Hypothalamus (tissue), 51 donors: ENCODE measurements at places on chromosomes 6 and 20.

GRCh38 chr6:8434727-8435092 lies 635 bp downstream of the SLC35B3 start:
- DNase-seq: no peak

DNA sequence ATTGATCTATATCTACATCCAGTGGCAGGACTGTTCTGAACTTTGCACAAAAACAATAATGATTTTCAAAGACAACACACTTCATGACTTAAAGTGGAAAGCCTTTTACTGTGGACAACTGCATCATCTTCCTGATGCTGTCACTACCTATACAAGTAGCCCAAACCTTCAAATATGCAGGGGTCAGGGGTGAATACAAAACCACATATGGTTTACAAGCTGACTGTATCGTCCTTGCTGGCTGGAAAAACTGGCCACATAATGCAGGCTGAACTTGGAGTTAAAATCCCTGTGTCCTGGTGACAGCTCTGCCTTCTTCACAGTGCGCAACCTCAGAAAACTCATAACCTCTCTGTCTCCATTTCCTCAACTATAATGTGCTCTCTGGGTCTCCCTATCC lies 128.9 kb downstream of the GMDS start:
- DNase-seq: no peak

DNA sequence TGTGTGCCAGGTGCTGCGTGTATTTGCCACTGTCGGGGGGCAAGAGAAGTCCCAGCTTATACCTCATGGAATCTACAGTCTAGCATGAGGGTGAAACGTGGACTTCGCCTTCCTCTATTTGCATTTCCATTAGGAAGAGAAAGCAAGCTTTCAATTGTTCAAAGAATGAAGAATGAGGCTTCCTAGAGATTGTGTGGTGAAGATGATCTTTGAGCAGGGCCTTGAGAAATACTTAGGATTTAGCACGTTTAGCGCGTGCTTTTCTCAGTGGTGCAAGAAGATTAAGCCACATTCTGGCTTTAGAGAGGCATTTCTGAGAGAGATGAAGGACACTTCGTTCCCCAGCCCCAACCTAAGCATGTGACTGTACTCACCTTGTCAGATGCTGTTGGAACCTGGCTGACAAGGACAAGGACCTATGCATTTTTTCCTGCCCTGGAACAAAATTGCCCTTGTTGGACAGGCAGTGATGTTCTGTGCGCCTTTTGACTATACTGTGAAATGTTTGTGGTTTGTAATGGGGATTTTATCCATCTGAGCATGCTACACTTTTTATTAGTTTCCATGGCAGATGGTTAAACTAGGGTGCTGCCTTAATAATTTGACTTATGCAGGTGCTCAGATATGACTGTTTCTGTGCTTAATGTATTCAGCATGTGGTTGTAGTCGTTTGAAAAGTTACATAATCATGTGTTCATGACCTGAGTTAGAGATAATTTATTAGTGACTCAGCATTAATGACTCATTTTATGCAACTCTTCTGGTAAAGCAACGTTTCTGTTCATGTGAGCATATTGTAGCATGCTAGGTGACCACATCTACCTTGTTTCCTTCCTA lies 10.7 kb downstream of the TULP4 start:
- no peak for DNase-seq

- DNase-seq: no peak
Observed at GRCh38 chr20:56765172-56766073, 136.3 kb downstream of the TFAP2C start.

GRCh38 chr6:75130784-75131183 lies 75.1 kb downstream of the COL12A1 start:
- DNase-seq: no peak

DNA sequence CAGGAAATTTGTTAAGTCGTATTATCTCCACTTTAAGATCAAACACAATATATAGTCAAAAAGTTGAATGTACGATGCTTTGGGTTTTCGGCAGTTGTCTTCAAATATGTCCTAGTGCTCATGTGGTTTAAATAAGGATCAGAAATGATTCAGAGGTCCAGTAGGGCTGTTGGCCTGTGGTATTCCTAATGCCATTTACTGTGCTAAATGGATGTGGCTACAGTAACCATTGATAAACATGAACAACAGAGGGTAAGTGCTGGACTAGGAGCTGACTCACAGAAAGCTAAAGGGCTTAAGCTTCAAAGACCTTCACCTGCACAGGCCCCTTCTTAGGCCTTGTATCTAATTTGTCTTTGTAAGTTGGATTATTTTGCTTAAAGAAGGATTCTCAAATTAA lies 80.5 kb upstream of the TPD52L1 start:
- no peak for DNase-seq

DNA sequence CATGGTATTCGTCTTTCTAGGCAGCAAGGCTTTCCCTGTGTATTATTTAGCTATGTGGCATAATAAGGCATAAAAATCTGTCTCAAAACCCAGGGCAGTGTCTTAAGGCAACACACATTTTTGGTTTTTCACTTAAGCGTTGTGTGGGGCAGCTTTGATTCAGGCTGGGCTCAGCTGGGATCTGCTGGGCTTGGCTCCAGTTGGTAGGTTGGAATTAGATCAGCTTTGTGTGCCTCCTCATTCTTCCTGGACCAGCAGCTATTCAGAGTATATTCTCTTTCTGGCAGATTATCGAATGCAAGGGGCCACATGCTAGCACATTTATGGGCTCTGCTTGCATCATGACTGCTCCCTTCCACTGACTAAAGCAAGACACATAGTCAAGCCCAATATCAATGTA lies 487.9 kb downstream of the RFPL4B start:
- DNase-seq: no peak

DNA sequence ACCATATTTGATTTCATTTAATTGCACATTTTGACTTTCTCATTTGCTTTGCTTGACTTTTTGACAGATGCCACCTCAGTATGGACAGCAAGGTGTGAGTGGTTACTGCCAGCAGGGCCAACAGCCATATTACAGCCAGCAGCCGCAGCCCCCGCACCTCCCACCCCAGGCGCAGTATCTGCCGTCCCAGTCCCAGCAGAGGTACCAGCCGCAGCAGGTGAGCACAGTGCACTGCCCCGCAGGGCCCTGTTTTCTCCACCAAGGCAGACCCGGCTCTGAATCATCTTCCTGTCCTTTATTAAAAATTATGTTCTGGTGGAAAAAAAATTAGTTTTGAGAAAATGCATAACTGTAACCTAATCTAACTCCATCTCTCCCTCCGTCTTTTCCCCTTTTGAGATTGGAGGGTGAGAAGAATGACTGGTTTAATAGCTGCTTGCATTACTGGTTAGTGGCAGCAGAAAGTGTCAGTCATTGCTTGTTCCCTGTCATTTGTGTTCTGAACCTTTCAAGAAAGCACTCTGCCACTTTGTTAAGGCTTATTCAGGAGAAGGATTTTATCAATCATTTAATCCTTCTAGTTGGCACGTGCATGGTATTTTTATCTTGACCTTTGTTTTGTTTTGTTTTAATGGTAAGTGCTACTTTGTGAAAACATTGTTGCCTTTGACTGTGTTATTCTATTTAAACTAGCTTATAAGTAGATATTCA lies 124.3 kb downstream of the ARID1B start:
- no peak for DNase-seq

DNA sequence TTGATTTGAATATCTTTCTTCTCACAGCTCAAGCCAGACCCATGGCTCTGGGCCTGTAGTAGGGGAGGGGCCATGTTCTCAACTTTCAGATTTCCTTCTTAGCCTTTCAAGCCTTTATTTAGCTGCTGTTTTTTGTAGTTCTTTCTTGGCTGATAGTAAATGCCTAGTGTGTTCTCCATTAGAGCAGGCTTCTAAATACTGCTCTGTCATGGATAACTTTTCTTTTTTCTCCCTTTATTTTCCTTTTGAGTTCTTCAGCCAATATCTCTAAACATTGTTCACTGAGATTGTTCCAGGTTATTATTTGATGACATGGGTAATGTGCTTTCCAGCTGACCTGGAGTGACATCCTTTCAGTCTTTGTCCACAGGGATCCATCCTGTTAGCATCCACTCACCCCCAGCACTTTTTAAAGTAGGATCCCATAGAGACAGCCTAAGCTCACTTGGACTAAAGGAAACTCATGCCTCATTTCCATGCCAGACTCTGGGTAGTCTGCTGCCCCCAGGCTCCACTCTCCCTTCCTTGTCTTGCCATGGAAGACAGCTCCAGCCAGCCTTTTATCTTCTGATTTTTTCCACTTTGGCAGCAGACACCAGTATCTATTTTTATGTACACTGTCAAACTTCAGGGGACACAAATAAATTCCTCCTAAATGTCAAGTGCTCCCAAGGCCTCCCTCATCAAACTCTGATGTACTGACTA lies 645.6 kb downstream of the RNF144B start:
- DNase-seq: no peak

DNA sequence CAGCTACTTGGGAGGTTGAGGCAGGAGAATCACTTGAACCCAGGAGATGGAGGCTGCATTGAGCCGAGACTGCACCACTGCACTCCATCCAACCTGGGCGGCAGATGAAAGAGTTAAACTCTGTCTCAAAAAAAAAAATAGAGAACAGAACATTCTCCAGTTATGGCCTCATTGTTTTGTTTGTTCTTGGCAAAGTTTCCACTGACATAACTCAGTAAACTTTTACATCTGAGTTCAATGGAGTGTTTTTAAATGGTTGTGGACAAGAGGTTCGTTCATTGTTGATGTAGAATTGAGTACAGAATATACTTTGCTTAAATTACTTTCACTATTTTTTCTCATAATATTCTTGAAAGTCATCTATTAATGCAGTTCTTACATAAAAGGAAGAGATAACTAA lies 42.2 kb upstream of the IFNGR1 start:
- no peak for DNase-seq

GRCh38 chr20:3239867-3240775 lies 1.1 kb upstream of the SLC4A11 start:
- DNase-seq: no peak

- no peak for DNase-seq
Observed at GRCh38 chr20:63977739-63978276, 1.6 kb downstream of the SAMD10 start.

DNA sequence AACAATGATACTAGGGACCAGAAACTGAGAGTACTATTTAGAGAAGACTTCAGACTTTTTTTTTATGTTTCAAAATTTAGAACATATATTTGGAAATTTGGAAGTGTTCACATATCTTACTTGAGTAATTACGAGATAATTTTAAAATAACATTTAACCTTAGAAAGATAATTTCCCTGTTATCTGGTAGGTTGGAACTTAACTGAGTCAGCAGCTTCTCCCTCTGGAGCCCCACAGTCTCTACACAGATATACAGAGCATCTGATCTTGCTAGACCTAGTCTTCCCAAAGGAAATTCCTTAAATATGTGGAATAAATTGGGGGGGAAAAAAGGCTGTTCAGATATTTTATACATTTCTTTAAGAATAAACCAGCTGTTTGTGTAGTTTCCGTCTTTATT lies 48.6 kb downstream of the TSPYL4 start:
- DNase-seq: no peak

DNA sequence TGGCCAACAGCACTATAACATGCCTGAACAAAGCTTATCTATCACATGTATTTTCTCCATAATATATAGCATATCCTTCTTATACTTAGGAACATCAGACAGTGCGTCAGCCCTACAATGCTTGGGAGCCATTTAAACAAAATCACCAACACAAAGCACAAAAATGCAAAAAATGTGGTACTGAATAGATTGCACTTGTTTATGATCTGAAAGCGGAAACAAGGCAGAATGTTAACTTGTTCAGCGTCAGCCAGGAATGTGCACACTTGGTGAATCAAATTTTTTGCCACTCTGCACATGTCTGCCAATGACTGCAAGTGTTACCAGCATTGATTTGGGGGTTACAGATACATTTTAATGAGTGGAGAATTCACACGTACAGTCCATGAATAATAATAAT lies 14.8 kb downstream of the SLC35A1 start:
- DNase-seq: no peak

GRCh38 chr20:20462185-20462584 lies 94.3 kb downstream of the INSM1 start:
- no peak for DNase-seq

DNA sequence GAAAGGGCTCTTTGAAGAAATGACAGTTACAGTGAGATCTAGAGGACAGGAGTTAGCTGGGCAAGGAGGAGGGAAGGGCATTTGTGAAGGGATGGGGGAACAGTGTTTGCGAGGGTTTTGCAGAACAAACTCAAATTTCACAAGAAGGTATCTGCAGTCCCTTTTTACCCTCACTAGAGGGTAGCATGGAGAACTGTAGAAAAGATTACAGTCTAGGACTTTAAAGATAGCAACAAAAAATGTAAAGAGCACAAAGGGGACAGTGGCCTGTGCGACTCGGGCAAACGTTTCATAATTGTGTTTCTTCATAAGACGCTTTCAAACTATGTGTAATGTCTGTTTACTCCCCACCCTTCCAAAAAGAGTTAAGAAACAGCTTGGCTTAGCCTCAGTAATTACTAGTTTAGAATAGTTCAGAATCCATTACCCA lies 21.2 kb upstream of the ASXL1 start:
- no peak for DNase-seq

GRCh38 chr6:24355393-24355792 lies 2.5 kb downstream of the DCDC2 start:
- DNase-seq: no peak

GRCh38 chr6:90885611-90886056 lies 298.8 kb upstream of the MAP3K7 start:
- peak; percentile 32 for DNase-seq

- no peak for DNase-seq
Observed at GRCh38 chr6:106546691-106547414, 82.4 kb downstream of the RTN4IP1 start.

DNA sequence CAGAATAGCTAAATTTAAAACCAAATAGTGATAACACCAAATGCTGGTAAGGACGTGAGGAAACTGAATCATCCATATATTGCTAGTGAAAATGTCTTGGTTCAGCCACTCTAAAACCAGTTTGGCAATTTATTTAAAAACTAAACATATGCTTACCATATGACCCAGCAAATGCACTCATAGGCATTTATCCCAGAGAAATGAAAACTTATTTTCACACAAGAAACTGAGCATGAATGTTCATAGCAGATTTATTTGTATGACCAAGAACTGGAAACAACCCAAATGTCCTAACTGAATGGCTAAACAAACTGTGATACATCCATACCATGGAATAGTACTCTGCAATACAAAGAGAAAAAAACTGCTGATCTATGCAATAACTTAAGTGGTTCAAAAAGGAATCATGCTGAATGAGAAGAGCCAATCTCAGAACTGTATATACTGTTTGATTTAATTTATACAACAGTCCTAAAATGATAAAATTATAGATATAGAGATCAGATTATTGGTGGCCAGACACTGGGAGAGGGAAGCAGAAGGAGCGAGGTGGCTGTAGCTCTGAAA lies 115.6 kb upstream of the ADGRF1 start:
- DNase-seq: no peak

DNA sequence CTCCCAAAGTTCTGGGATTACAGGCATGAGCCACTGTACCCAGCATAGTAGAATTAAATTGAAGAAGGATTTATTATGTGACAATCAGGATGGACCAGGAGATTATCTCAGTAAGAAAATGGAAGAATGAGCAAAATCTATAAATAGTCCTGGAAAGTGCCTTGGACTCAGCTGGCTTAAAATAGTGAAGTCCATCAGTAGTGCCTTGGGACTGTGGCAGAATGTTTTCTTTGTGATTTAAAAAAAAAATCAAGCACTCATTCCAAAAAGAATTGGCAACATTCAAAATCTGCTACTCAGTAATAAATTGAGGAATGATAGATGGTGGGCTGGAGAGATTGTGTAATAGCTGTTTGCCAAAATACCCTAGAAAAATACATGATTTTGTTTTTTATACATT lies 37.0 kb upstream of the MAS1 start:
- no peak for DNase-seq
